ENCODE measurements at places on chromosomes 5 and 9. TPM values are rescaled to one million over a fixed set of nuclear protein-coding genes. Genes with fewer than 3 reads are reported as not detected.

DNA sequence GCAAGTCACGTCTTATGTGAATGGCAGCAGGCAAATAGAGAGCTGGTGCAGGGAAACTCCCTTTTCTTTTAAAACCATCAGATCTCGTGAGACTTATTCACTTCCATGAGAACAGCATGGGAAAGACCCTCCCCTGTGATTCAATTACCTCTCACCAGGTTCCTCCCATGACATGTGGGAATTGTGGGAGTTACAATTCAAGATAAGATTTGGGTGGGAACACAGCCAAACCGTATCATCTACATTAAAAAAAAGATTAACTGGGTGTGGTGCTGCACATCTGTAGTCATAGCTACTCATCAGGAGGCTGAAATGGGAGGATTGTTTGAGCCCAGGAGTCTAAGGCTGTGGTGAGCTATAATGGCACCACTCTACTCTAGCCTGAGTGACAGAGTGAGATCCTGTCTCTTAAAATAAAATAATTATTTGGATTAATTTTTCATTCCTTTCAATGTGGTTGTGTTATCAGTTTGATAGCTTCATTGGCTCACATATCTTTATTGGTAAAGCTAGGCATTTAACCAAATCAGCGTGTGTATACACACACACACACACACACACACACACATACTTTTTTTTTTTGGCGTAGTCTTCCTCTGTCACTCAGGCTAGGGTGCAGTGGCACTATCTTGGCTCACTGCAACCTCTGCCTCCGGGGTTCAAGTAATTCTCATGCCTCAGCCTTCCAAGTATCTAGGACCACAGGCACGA lies 21.8 kb downstream of the DENND4C start:
- DNase-seq: no peak
- no peaks in the 10 kb centered on the region for H3K4me1 ChIP-seq
- no peak overlapping the region for H3K4me3 ChIP-seq
- no peak overlapping the region for H3K27ac ChIP-seq

The SH2D3C gene
- 11.6 TPM for total RNA-seq

GRCh38 chr5:133228316-133228715 lies 176.5 kb downstream of the HSPA4 start:
- no peaks in the 10 kb centered on the region for H3K4me1 ChIP-seq
- H3K36me3 ChIP-seq: no peaks in the 10 kb centered on the region
- no peak for DNase-seq
- no peaks in the 10 kb centered on the region for H3K27me3 ChIP-seq

DNA sequence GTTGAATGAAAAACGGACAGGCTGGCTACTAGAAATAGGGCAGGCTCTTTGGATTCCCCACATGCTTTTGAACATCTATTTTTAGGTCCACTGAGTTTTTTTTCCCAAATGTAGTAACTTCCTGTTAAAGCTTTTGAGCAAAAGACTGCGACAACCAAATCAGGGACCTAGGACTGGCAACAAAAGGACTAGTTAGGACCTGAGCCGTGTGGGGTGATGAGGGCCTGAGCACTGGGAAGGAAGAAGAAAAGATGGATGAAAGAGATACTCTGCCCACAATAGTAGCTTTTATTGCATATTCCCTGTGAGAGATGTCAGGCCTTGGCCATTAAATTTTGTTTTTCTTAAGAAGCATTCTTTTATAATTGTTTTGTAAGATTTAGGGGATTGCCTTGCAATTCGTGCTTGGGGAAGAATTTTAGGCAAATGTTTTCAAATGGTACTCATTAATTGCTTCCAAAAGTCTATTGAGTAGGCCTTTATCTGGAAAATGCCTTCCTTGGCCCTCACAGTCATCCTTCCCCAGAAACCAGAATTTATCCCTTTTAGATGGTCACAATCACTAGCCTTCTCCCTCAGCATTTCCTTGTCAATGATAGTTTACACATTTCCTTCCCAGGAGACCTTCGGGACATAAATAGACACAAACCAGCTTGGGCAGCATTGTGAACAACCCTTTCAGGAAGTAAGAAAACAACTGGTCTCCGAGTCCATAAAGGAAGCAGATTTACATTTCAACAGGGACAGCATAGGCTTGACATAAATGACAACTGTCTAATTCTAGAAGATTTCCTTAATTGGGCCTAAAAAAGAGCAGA lies 166.5 kb downstream of the RMI1 start:
- peaks cover 7% of the 10 kb centered on the region for H3K27me3 ChIP-seq
- no peak overlapping the region for H3K27ac ChIP-seq
- DNase-seq: no peak
- H3K4me3 ChIP-seq: no peak overlapping the region
- no peaks in the 10 kb centered on the region for H3K4me1 ChIP-seq

- no peak for DNase-seq
- no peak overlapping the region for H3K27ac ChIP-seq
- no peaks in the 10 kb centered on the region for H3K4me1 ChIP-seq
Measured at GRCh38 chr9:78358329-78359051, 61.6 kb downstream of the PSAT1 start.

The HMMR gene
- total RNA-seq: 12.2 TPM

- no peaks in the 10 kb centered on the region for H3K36me3 ChIP-seq
- no peaks in the 10 kb centered on the region for H3K4me1 ChIP-seq
- DNase-seq: no peak
- H3K4me3 ChIP-seq: no peak overlapping the region
- H3K27ac ChIP-seq: no peak overlapping the region
- no peaks in the 10 kb centered on the region for H3K27me3 ChIP-seq
Measured at GRCh38 chr5:32182463-32183063, 8.4 kb upstream of the GOLPH3 start.

The TSLP gene
- total RNA-seq: 0.22 TPM

GRCh38 chr5:129098488-129099183 lies 4.1 kb downstream of the ISOC1 start:
- H3K4me1 ChIP-seq: peaks cover 3% of the 10 kb centered on the region
- H3K27ac ChIP-seq: no peak overlapping the region
- no peak for DNase-seq
- no peak overlapping the region for H3K4me3 ChIP-seq
- H3K36me3 ChIP-seq: no peaks in the 10 kb centered on the region

DNA sequence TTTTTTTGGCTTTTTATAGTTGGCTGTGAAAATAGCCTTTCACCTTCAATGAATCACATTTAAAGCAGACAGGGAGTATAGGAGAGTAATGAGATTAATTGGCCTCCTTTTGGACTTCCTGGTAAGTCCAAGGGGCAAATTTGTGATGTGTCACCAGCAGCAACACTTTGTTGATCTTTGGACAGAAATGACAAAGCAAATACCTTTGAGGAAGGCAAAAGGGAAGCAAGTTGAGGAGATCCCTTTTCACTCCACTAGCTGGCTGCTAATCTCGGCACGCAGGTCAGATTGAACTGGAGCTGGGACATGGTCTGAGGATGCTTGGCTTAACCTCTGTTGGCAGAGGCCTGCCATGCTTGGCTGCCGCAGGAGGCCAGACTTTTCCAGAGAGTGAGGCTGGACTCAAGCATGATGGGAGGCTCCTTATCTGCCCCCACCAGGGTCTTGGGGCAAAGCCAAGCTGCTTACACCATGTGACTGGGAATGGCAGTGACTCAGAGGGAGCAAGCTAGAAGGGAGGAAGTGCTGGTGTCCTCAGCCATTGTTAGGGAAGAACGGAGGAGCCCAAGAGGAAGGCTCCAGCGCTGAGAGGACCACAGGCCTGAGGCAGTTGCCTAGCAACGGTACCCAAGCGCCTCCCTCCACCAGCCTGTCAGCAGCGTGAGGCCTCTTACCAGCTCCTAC lies 174.5 kb upstream of the MAP1B start:
- peaks cover 14% of the 10 kb centered on the region for H3K4me1 ChIP-seq
- no peak overlapping the region for H3K4me3 ChIP-seq
- H3K27me3 ChIP-seq: no peaks in the 10 kb centered on the region
- H3K36me3 ChIP-seq: no peaks in the 10 kb centered on the region

The ACER2 gene
- total RNA-seq: 3.8 TPM

DNA sequence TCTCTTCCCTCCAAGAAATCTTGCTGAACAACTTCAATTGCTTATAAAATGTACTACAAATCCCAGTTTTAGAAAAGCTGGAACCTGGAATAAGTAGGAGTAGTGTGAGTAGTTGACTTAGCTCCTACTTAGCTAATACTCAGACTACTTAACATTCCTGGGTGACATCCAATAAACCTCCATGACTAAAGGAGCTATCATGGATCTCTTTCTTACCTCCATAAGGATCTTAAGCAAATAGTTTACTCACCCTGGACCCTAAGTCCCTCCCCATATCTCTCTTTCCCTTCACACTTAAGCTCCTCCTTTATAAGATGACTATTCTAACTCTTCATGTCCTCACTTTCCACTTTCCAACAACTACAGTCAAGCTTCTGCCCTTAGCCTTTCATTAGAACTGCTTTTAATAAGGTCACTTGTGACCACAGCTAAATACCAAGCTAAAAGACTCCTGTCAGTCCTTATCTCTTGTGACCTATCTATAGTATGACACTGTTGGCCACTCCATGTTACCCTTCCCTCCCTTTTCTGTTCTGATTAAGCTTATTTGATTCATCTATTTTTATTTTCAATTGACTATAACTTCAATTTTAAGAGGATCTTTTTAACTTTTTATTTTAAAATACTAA lies 194.9 kb downstream of the RFX3 start:
- DNase-seq: no peak
- no peak overlapping the region for H3K4me3 ChIP-seq
- no peaks in the 10 kb centered on the region for H3K27me3 ChIP-seq
- no peaks in the 10 kb centered on the region for H3K4me1 ChIP-seq
- peaks cover 4% of the 10 kb centered on the region for H3K36me3 ChIP-seq
- no peak overlapping the region for H3K27ac ChIP-seq

The POU5F2 gene
- total RNA-seq: 4.1 TPM

DNA sequence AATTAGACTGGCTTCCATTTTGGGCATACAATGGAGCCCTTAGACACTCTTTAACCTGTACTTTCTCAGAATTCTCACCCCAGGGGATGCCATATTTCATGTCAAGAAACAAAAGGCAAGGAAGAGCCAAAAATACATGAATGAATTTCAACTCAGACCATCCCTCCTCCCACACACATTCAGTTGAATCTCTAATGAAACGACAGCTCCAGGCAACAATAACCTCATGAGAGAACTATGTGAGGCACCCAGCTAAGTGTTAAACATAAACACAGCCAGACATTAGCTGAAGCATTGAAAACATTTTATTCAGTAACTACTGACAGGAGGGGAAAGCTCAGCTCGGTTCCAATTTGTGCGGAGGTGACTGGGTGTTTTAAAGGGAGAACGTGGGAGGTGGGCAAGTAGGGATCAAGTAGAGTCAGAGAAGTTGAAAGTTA lies 1359.1 kb upstream of the CDH9 start:
- H3K27me3 ChIP-seq: no peaks in the 10 kb centered on the region
- no peaks in the 10 kb centered on the region for H3K36me3 ChIP-seq
- DNase-seq: peak; percentile 2
- no peak overlapping the region for H3K4me3 ChIP-seq

GRCh38 chr9:86749161-86749893 lies 198.0 kb downstream of the GAS1 start:
- no peak for DNase-seq
- no peak overlapping the region for H3K4me3 ChIP-seq
- no peaks in the 10 kb centered on the region for H3K36me3 ChIP-seq
- no peaks in the 10 kb centered on the region for H3K4me1 ChIP-seq
- H3K27me3 ChIP-seq: no peaks in the 10 kb centered on the region

The GKAP1 gene
- 14.8 TPM for total RNA-seq

- H3K4me3 ChIP-seq: no peak overlapping the region
- DNase-seq: no peak
- H3K36me3 ChIP-seq: no peaks in the 10 kb centered on the region
- no peaks in the 10 kb centered on the region for H3K4me1 ChIP-seq
- no peaks in the 10 kb centered on the region for H3K27me3 ChIP-seq
- no peak overlapping the region for H3K27ac ChIP-seq
Measured at GRCh38 chr5:84729326-84729725, 344.6 kb upstream of the EDIL3 start.

DNA sequence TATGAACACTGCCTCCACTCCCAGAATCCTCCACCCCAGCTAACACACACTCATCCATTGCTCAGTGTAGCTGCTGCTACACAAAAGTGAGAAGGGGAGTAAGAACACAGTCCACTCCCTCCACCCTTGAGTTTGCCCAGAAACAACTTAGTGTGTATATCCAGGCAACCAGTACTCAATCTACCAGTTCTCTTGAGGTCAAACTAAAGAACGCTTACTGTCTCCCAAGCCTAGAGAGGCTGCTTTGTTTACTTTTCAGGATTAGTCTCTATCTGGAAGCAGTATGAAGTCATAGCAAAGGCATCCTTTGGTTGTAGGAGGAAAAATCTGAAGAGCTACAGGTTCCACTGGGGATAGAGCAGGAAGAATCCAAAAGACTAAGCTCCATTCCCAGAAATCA lies 296.3 kb downstream of the KCNN2 start:
- H3K4me1 ChIP-seq: no peaks in the 10 kb centered on the region
- H3K36me3 ChIP-seq: no peaks in the 10 kb centered on the region
- no peak overlapping the region for H3K4me3 ChIP-seq
- H3K27ac ChIP-seq: no peak overlapping the region
- no peaks in the 10 kb centered on the region for H3K27me3 ChIP-seq

GRCh38 chr5:27387535-27388073 lies 349.2 kb upstream of the CDH9 start:
- H3K27me3 ChIP-seq: no peaks in the 10 kb centered on the region
- no peaks in the 10 kb centered on the region for H3K36me3 ChIP-seq
- no peak for DNase-seq
- no peaks in the 10 kb centered on the region for H3K4me1 ChIP-seq

DNA sequence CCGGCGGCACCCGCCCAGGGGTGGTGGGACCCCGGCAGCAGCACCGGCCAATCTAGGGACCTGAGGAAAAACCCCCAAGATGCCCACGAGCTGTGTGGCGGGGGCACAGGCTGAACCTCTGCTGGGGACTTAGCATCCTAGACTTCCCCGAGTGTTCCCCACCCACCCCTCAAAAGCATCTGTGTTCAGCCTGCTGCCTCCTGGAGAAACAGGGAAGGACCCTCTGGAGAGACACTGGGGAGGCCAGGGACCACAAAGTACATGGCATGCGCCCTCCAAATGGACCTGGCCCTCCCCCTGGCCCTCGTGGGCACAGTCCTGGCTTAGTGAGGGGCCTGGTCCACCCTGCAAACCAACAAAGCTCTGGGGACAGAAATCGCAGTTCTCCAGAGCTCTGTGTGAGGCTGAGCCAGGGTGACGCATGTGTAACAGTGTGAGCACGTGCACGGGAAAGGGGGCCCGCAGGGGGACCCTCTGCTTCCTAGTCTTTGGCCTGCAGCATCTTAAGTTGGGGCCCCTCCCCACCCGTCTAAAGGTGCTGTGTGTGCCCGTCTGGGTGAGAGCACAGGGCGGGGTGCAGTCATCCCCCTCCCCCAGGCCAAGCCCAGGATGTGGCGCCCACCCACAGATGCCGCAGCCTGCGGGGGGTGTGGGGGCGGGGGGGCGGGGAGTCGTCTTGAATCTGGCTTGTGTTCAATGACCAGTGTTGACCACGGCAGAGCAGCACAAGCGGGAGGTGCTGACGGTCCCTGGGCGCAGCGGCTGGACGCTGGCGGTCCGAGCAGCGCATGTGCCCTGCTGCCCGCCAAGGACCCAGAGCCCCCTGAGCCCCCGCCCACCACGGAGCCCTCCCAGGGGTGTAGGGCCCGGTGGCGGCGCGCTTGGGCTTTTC lies 672 bp upstream of the KCNT1 start:
- no peak for DNase-seq
- H3K4me1 ChIP-seq: peaks cover 28% of the 10 kb centered on the region
- no peaks in the 10 kb centered on the region for H3K36me3 ChIP-seq
- no peak overlapping the region for H3K4me3 ChIP-seq
- H3K27ac ChIP-seq: no peak overlapping the region
- peaks cover 19% of the 10 kb centered on the region for H3K27me3 ChIP-seq

The CLIC3 gene
- total RNA-seq: 6.4 TPM

The OR1Q1 gene
- total RNA-seq: not detected

- no peaks in the 10 kb centered on the region for H3K36me3 ChIP-seq
- no peak overlapping the region for H3K27ac ChIP-seq
- no peaks in the 10 kb centered on the region for H3K27me3 ChIP-seq
Measured at GRCh38 chr9:124621371-124622328, 114.5 kb upstream of the NR5A1 start.

Data from spinal cord (tissue), 10 donors.